ENCODE measurements at places on chromosomes 11 and 22.
A peak's percentile ranks its signal among the peaks of the same experiment; 100 is the strongest.

- DNase-seq = no peak
Measured at GRCh38 chr11:129286813-129287212, 88.8 kb upstream of the BARX2 start.

- no peak for DNase-seq
Measured at GRCh38 chr22:39146256-39147101, 6.0 kb downstream of the CBX7 start.

- DNase-seq = peak; percentile 58
Measured at GRCh38 chr22:39496131-39496838, 5.8 kb upstream of the MIEF1 start.

- no peak for DNase-seq
Measured at GRCh38 chr11:130995266-130995665, 79.0 kb upstream of the SNX19 start.

- no peak for DNase-seq
Measured at GRCh38 chr11:31806186-31806927, 4.8 kb downstream of the PAX6 start.

- DNase-seq = no peak
Measured at GRCh38 chr11:92464822-92465221, 240.2 kb downstream of the FAT3 start.

GRCh38 chr11:68993546-68993945 is 12.8 kb upstream of the MRGPRD start:
- no peak for DNase-seq

DNA sequence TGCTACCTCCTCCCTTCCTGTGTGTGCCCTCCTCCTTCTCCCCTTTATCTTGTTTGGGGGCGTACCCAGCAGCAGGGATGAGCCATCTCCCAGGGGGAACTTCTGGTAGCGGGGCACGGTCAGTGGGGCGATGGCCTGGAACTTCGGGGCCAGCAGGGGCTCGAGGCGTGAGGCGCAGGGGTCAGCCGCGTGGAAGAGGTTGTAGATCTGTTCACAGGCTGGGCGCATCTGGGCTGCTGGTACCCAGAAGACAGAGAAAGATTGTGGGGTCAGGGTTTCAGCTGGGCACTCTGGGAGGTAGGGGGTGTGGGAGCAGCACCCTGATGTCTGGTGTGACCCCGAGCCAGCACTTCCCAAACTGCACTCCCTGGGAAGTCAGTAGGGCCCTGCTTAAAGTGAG is 9.1 kb downstream of the PITPNM1 start:
- DNase-seq = no peak

- DNase-seq = no peak
Measured at GRCh38 chr11:35114906-35115687, 23.9 kb upstream of the CD44 start.

DNA sequence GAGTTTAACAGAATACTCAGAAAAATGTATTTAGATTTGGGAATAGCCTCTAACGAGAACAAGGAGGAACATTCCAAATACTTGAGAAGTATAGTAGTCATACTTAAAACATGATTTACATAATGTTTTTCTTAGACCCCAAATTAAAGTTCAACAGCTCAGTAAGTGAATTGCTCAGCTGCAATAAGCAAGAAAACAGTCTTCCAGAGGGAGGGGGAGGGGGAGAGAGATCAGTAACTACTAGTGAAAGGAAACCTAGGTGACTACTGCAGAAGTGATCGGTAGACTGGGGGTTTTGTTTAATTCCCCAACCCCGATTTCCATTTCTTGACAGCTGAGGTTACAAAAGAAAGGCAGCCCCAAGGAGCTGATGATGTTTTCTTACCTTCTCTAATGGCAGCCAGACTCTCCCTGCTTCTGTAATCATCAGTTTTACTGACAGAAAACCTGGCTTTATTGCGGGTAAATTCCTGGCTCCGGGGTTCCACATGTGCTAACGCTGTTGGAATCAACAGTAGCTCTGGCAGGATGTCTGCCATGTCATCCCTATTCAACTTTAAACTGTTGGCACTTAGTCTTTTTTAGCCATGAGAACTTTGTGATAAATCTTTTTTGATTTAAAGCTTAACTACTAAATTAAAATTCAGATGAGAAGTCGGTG is 82.4 kb upstream of the BIRC3 start:
- DNase-seq = no peak

GRCh38 chr22:47034076-47034808 is 271.8 kb downstream of the TBC1D22A start:
- no peak for DNase-seq

DNA sequence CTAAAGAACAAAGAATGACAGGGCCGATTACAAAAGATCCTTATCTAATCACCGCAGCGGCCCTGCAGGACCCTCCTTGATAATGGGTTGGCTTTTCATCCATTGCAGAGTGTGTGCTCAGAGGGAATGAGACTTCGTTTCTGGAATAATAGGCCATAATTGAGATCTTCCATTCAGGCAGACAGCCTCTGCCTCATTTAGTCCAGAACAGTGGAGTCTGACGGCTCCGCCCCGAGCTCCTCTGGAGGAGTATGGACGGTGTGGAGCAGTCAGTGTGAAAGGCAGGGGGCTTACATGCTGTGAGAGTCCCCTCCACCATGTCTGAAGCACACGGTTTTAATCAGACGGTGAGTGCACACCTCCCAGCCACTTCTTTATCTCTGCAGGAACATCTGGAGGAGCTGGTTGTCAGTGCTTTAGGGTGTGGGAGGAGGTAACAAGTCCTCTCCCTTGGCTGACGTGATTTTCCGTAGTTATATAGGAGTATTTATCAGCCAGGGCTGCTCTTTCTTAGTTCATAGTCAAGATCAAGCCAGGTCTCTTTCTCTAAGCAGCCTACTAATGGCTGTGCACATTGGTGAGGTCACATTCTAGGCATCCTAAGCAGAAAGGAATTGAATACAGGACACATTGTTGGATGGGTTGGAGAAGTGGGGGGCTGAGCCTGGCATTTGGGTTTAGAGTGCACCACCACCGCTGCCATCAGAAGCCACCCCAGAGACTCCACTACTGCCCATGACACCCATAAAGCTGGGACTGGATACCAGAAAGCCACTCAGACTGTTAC is 1477.9 kb downstream of the TBC1D22A start:
- no peak for DNase-seq

GRCh38 chr22:18058371-18059093 is 19.3 kb upstream of the PEX26 start:
- no peak for DNase-seq

DNA sequence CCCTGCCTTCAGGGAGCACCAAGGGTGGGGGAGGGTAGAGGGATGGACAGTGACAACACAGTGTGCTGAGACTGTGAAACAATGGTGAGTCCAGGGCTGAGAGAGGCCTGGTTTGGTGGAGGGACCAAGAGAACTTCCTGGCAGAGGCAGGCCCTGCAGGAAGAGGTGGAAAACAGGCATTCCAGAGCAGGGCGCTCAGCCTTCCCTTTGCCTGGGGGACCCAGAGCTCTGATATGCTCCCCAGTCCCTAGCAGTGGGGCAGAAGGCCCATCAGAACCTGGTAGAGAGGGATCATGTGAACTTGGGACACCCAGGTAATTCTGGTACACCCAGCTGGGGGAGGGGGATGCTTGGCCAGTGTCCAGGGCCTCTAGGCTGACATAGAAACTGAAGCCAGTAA is 17.2 kb upstream of the UVRAG start:
- DNase-seq = no peak

DNA sequence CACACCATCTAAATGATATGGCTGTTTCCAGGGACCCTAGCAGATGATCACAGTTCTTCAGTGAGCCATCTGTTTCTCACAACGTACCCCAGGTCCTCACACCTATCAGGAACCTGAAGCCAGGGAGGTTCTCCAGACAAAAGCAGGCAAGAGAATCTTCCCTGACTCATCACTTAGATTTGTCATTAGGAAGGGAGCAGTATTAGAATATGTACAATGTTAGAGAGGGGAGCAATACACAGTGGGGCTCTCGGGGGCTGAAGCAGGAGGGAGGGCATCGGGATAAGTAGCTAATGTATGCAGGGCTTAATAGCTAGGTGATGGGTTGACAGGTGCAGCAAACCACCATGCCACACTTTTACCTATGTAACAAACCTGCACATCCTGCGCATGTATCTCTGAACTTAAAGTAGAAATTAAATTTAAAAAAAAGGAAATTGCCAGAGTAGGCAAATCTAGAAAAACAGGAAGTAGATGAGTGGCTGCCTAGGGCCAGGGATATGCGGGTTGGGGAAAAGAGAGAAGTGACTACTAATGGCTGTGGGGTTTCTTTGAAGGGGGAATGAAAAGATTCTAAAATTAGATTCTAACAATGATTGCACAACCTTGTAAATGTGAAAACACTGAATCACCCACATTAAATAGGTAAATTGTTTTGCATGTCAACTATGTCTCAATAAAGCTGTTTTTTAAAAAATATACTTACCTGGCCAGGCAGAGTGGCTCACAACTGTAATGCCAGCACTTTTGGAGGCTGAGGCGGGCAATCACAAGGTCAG is 14.4 kb downstream of the C22orf42 start:
- DNase-seq = no peak
